ENCODE measurements at places on chromosomes 6 and 20. TPM values are rescaled to one million over a fixed set of nuclear protein-coding genes. Genes with fewer than 3 reads are reported as not detected.

Gene DEFB124
- total RNA-seq, result not detected

Gene TBX18
- 50.2 TPM for total RNA-seq

Gene LY86
- total RNA-seq, result 1.9 TPM

- DNase-seq, result peak; percentile 65
- H3K36me3 ChIP-seq, result no peaks in the 10 kb centered on the region
- no peaks in the 10 kb centered on the region for H3K4me1 ChIP-seq
- H3K4me3 ChIP-seq, result peak within 1 kb of the TSS; percentile 77
Measured at GRCh38 chr6:143677891-143678791, at the start of gene PHACTR2. PHACTR2 (plus strand) TSS chr6:143677965; CDS start chr6:143678164, 199 bp downstream.

DNA sequence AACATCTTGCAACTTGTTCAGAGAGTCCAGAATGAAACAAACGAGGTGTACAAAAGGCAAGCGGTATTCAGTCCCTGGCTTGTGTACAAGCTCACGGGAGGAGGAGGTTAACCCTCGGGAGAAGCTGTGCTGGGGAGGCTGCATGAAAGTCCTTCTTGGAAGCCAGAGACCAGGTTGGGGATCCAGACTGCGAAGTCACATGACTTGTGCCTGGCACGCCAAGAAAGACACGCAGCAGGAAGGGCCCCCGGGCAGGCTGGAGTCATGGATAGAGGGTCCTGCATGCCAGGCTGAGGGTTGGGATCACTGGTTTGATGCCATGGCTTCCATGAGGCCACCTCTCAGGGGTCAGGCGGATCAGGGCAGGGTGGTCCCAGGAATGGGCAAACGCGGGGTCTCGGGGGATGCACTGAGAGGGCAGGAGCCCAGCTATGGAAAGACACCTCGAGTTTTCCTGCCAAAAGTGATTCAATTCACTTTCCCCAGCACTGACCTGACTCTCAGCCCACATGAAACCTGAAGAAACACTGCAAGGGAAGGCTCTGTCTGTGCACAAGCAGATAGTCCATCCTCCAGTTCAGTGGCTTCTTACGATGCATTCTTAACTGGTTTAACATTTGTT is 79.4 kb downstream of the DLL1 start:
- H3K27ac ChIP-seq, result no peak overlapping the region
- H3K4me3 ChIP-seq, result no peak overlapping the region
- H3K4me1 ChIP-seq, result no peaks in the 10 kb centered on the region
- H3K27me3 ChIP-seq, result no peaks in the 10 kb centered on the region
- no peak for DNase-seq

DNA sequence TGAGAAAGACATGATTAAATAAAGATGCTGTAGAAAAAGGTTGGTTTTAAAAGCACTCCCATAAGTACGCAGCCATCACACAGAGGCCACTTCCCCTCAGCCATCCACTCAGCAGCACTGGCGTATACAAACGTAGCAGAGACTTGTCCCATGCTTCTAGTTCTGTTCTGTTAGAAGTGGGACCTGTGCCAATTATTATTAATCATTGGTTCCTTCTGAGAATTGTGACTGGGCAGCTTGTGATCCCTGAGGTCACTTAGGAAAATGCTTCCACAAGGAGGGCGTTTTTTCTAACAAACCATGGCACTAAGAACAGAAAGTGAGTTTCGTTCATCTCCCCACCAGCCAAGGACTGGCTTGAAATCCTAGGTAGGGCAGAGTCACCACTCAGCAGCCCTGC is 53.9 kb downstream of the FAM120B start:
- no peak overlapping the region for H3K27ac ChIP-seq
- peaks cover 18% of the 10 kb centered on the region for H3K4me1 ChIP-seq
- peaks cover 72% of the 10 kb centered on the region for H3K36me3 ChIP-seq
- H3K4me3 ChIP-seq, result no peak overlapping the region

DNA sequence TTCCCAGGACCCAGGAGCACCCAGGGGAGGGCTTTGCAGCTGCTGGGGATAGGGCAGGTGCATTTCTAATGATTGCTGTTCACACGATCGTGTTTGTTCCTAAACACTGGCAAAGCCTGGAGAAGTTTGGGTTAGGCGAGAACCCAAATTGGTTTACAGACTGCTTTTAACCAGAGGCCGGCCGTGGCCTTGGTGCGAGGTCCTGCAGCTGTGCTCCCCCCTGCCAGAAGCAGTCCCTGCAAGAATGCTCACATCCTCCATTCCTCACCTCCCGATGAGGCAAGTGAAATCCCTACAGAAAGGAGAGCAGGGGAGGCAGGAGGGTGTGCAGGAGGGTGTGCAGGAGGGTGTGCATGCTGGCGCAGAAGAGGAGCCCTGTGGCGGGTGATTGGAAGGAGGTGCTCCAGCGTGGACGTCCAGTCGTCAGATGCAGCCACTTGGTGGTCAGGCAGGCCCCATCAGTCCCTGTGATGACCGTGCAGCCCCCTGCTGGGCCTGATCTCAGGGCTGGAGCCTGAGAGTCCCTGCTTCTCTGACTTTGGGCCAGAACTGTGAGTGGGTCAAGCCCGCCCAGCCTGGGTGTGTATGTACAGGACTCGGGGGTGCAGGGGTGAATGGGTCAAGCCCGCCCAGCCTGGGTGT is 55.7 kb upstream of the FRMD1 start:
- H3K4me1 ChIP-seq, result no peaks in the 10 kb centered on the region
- no peak overlapping the region for H3K4me3 ChIP-seq
- H3K27me3 ChIP-seq, result no peaks in the 10 kb centered on the region
- DNase-seq, result no peak

DNA sequence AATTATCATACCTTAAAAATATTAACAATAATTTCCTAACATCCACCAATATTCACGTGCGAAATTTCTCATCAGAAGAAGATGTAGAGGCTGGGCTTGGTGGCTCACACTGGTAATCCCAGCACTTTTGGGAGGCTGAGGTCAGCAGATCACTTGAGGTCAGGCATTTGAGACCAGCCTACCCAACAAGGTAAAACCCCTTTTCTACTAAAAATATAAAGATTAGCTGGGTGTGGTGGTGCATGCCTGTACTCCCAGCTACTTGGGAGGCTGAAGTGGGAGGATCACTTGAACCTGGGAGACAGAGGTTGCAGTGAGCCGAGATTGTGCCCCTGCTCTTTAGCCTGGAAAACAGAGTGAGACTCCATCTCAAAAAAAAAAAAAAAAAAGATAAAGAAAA is 36.1 kb upstream of the JAG1 start:
- no peaks in the 10 kb centered on the region for H3K4me1 ChIP-seq
- no peaks in the 10 kb centered on the region for H3K27me3 ChIP-seq
- DNase-seq, result no peak
- H3K27ac ChIP-seq, result no peak overlapping the region
- H3K36me3 ChIP-seq, result no peaks in the 10 kb centered on the region

- H3K4me3 ChIP-seq, result no peak overlapping the region
- no peak overlapping the region for H3K27ac ChIP-seq
- no peaks in the 10 kb centered on the region for H3K36me3 ChIP-seq
- no peaks in the 10 kb centered on the region for H3K4me1 ChIP-seq
- no peaks in the 10 kb centered on the region for H3K27me3 ChIP-seq
- DNase-seq, result no peak
Measured at GRCh38 chr6:12802440-12802839, 85.9 kb downstream of the PHACTR1 start.

DNA sequence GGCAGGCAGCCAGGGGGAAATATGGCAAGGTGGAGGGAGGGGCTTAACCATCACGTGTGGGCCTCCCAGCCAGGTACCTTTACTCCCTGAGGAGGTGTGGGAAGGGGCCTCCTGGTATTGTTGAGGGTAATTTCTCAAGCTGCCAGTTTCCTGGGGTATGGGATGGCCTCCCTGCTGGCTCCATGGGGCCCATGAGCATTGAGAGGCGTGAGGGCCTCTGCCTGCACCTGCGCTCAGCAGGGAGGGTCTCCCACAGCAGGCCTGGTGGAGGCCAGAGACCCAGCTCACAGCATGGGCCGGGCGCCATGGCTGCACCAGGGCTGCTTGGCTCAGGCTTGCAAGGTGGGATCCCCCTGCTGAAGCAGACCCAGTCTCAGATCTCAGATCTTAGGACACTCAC is 113.0 kb downstream of the GRM4 start:
- no peaks in the 10 kb centered on the region for H3K36me3 ChIP-seq
- no peaks in the 10 kb centered on the region for H3K4me1 ChIP-seq
- no peak overlapping the region for H3K4me3 ChIP-seq
- no peak overlapping the region for H3K27ac ChIP-seq
- no peak for DNase-seq
- H3K27me3 ChIP-seq, result peaks cover 16% of the 10 kb centered on the region

- H3K27me3 ChIP-seq, result no peaks in the 10 kb centered on the region
- no peak for DNase-seq
- H3K4me1 ChIP-seq, result no peaks in the 10 kb centered on the region
- H3K36me3 ChIP-seq, result no peaks in the 10 kb centered on the region
Measured at GRCh38 chr20:60104993-60105803, 147.0 kb downstream of the CDH26 start.

- H3K4me3 ChIP-seq, result peak overlapping the region; percentile 85
- peak; percentile 85 for DNase-seq
- H3K4me1 ChIP-seq, result peaks cover 10% of the 10 kb centered on the region
- H3K36me3 ChIP-seq, result no peaks in the 10 kb centered on the region
Measured at GRCh38 chr6:34223956-34224940, 12.4 kb upstream of the HMGA1 start.

DNA sequence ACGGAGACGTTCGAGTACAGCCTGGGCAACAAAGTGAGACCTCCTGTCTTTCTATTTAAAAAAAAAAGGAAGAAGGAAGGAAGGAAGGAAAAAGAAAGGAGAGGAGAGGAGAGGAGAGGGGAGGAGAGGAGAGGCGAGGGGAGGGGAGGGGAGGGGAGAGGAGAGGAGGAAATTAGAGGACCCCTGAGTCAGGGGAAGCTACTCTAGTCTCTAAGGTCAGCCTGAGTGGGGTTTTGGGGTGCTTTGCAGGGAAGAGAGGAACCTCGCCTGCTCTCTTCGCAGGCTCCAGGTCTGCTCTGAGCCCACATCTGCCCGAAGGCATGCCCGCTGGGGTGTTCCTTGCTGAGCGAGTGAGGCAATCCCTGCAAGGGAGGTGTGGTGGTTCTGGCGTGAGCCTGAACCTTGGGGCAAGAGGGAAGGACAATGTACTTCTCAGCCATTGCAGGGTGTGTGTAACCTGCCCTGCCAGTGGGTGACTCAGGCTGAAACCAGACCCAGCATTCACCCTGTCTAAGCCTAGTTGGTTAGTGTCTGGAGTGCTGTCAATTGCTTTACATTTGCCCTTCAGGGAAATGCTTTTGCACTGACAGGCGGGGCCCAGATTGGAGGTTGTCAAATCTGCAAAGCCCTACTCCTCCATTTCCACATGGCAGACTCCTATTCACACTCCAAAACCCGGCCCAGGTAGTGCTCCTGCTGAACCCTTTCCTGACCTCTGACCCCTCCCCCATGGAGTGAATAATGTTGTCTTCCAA is 15.3 kb upstream of the MMP9 start:
- H3K36me3 ChIP-seq, result no peaks in the 10 kb centered on the region
- no peak for DNase-seq
- no peak overlapping the region for H3K4me3 ChIP-seq
- H3K4me1 ChIP-seq, result no peaks in the 10 kb centered on the region
- H3K27me3 ChIP-seq, result peaks cover 80% of the 10 kb centered on the region

GRCh38 chr20:20525756-20526155 is 157.9 kb downstream of the INSM1 start:
- H3K27ac ChIP-seq, result peak overlapping the region; percentile 26
- DNase-seq, result no peak
- no peaks in the 10 kb centered on the region for H3K36me3 ChIP-seq
- H3K27me3 ChIP-seq, result no peaks in the 10 kb centered on the region
- H3K4me3 ChIP-seq, result no peak overlapping the region

- no peak for DNase-seq
- no peaks in the 10 kb centered on the region for H3K27me3 ChIP-seq
- no peaks in the 10 kb centered on the region for H3K4me1 ChIP-seq
- no peaks in the 10 kb centered on the region for H3K36me3 ChIP-seq
- H3K4me3 ChIP-seq, result no peak overlapping the region
Measured at GRCh38 chr6:158487495-158487894, 72.4 kb upstream of the TMEM181 start.

DNA sequence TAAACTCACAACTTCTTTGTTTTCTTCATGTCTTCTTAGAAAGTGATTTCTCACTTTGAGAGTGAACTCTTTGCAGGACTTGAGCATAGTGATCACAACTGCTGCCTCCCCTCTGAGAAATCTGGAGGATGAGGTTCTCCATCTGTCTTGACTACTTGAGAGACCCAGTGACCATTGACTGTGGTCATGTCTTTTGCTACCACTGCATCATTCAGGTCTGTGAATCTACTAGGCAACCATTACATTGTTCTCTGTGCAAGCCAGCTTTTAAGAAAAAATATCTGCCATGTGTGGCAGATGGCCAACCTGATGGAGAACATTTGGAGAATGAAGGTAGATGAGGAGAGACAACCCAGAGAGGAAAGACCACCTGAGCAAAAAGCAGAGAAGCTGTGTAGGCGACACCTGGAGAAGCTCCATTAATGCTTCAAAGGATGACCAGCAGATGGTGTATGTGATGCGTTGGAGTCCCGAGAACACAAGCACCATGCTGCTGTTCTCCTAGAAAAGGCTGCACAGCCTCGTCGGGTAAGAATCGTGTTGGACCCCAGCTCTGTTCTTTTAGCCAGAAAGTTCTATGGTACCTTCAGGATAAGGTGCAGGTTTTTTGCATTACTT is 25.1 kb upstream of the TRIM26 start:
- no peak overlapping the region for H3K4me3 ChIP-seq
- no peak overlapping the region for H3K27ac ChIP-seq
- DNase-seq, result no peak
- H3K27me3 ChIP-seq, result no peaks in the 10 kb centered on the region
- H3K4me1 ChIP-seq, result no peaks in the 10 kb centered on the region

GRCh38 chr6:1958257-1958656 is 287.1 kb downstream of the GMDS start:
- H3K36me3 ChIP-seq, result no peaks in the 10 kb centered on the region
- no peak for DNase-seq
- H3K27me3 ChIP-seq, result no peaks in the 10 kb centered on the region
- no peak overlapping the region for H3K4me3 ChIP-seq

DNA sequence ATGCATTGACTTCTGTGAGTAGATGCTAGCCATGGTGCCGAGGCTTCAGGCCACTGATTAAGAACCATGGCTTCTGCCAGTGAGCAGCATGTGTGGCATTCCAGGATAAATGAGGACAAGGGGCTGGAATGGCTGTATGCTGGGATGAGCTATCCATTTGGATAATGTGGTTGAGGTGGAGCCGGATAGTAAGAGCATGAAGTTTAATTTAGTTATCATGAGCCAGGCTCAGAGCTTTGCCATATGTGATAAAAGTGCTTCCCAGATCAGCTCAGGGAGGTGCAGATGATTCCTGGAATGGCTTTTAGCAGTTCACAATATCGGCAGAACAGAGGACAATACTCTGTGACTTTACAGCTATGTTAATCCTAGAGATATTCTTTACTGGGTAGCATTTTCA is 34.6 kb upstream of the RNF8 start:
- DNase-seq, result no peak
- H3K4me3 ChIP-seq, result no peak overlapping the region
- no peaks in the 10 kb centered on the region for H3K27me3 ChIP-seq
- no peaks in the 10 kb centered on the region for H3K36me3 ChIP-seq
- no peaks in the 10 kb centered on the region for H3K4me1 ChIP-seq

All from tibial nerve (tissue), 4 donors.